ENCODE measurements at places on chromosomes 13 and 19.

DNA sequence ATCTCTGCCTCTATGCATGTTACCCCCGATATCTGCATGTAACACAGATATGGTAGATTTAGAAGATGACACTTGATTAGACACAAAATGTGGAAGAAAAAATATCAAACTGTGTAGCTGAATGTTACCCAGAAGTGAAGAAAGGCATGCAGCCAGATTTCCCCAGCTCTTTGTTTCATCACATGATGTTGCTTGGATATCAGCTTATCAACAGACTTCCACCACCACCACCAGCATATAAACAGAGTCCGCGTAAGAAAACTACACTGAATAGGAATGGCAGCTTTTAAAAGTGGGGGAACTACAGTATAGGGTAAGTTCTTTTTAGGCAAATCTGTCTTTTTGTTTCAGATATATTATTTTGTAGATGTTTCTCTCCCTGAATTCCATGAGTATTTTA, at the start of gene FAM216B:
TSS of gene FAM216B (plus strand) at position 233 of the 400 bp plus-strand sequence. CDS start 2,484 bp downstream, outside the sequence.
- no peak for DNase-seq

GRCh38 chr13:21583478-21583877, 20.5 kb downstream of the MICU2 start:
- DNase-seq = no peak

GRCh38 chr13:58633226-58633625, 1001.7 kb downstream of the PCDH17 start:
- no peak for DNase-seq

DNA sequence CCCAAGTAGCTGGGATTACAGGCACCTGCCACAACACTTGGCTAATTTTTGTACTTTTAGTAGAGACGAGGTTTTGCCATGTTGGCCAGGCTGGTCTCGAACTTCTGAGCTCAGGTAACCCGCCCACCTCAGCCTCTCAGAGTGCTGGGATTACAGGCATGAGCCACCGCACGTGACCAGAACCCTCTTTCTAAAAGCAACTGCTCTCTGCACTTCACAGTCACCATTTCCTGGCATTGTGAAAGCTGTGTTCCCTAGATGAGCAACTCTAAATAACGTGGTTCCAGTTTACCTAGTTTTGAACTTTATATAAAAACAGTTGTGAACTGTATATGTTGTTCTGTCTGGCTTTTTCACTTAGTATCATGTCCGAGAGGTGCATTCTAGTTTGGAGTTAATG, 152.9 kb downstream of the SIPA1L3 start:
- DNase-seq = no peak

DNA sequence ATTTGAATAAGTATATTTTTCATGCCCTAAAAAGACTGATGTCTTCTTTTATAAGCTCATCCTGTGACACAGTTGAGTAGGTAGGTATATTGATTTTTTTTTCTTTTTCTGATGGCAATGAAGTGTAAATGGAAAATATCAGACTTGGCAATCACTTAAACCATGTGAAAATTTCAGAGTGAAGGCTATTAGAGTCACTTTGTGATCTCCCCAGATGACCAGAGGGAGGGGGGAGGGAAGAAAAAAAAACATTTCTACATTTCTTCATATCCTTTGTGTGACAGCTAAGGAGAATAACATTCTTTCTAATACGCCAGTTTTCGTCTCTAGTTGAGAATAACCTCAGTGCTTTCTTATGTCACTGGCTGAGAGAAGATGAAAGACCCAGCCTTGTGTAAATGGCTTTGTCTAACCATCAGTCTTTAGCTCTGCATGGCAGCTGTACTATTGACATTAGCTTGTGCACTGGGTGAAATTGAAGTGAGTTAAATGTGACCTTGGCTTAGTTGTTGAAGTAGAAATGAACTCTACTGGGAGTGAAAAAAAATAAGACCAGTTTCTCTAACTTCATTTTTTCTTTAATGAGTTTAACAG, 332.1 kb upstream of the DACH1 start:
- DNase-seq = no peak

GRCh38 chr13:112060899-112061366, 6.0 kb upstream of the SOX1 start:
- no peak for DNase-seq

DNA sequence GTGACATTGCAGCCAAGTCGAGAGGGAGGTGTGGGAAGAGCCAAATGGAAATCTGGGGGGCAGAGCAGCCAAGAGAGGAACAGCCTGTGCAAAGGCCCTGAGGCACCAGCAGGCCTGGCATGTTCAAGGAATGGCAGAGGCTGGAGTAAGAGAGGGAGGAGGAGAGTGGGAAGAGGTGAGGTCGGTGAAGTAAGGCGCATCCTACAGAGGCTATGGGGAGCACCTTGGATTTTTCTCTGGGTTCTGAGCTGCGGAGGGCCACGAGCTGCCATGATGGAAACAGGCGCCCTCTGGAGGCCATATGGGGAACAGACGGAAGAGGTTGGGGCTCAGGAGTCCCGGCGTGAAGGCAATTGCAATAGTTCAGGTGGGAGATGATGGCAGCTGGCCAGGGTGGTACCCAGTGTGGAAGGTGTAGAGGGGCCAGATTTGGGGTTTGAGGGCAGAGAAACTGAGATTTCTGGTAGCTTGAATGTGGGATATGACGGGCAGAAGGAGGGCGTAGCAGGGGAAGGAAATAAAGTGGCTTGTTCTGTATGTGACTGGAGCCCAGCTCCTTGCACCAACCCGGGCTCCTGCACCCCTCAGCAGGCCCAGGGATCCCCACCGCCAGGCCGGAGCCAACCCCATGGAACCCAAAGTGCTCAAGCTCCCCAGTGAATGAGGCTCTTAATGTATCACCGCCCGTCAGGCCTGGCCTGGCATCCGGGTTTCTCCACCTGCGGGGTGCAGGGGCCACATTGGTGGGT, 20.5 kb upstream of the STRN4 start:
- DNase-seq = peak; percentile 78

- no peak for DNase-seq
Measured at GRCh38 chr13:75581874-75582640, 32.5 kb downstream of the UCHL3 start.

GRCh38 chr19:1985588-1986356, 29.7 kb downstream of the BTBD2 start:
- DNase-seq = no peak

DNA sequence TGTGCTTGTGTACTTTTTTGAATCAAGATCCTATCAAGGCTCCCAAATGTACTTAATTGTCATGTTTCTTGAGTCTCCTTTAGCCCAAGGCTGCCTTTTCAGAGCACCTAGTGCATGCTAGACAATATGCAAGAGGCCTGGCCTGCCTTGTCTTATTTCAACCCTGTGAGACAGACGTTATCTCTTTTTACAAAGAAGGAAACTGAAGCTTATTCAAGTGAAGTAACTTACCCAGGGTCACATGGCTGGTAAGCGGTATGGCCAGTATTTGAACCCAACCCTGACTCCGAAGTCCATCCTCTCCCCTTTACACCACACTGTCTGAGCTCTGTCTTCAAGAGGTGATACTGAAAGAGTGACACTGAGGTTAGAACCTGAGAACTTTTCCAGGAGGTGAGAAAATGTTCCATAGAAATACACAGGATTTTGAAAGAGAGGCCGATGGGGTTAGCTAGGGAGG, 505.1 kb downstream of the FOXO1 start:
- no peak for DNase-seq

DNA sequence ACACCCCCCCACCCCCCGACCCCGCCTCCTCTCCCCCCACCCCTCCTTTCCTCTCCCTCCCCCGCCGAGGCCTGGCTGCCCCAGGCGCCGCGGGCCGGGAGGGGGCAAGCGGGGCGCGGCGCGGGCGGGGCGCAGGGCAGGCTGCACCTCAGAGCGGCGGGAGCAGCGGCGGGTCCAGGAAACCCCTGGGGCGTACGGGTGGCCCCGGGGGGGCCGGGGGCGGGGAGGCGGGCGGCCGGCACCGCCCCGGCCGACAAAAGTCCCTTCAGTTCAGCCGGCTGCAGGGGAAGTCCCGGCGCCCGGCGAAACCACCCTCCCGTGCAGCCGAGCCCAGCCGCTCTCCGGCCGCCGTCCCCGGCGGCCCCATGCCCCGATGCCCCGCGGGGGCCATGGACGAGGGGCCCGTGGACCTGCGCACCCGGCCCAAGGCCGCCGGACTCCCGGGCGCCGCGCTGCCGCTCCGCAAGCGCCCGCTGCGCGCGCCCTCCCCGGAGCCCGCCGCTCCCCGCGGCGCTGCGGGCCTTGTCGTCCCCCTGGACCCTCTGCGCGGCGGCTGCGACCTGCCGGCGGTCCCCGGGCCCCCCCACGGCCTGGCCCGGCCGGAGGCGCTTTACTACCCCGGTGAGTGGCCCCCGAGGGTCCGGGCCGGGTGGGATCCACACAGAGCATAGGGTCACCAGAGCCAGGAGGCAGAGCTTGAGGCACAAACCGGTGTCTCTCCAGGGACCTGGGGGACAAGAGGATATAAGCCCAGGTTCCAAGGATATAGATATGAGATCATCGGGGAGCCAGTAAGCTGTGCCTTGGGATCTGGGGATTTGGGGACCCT, at the start of gene BCL3:
TSS of gene BCL3 (plus strand) at position 283 of the 829 bp plus-strand sequence. CDS start at position 366, 83 bp downstream.
- no peak for DNase-seq

- no peak for DNase-seq
Measured at GRCh38 chr19:11399667-11400066, 15.6 kb upstream of the EPOR start.

DNA sequence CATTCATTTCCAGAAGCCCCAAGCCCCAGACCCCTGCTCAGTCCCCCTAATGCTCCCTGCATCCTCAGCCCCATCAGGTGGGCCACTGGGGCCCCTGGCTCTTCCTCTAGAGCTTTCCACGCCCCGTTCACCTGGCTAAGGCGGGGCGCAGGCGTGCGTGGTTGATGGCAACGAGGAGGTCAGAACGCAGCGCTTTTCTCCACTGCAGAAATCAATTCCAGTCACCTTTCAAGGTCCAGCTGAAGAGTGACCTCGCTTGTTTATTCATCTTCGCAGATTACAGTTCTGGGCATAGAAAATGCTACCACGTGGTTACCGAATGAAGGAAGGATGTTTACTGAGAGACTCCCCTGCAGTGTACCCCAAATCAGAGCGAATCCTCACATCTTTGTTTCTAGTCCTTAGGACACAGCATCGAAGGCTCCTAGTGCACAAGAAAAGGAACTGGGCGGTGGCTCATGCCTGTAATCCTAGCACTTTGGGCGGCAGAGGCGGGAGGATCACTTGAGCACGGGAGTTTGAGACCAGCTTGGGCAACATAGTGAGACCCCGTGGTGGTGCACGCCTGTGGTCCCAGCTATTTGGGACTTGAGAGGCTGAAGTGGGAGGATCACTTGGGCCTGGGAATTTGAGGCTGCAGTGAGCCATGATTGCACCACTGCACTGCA, 828 bp upstream of the PBX4 start:
- DNase-seq = no peak

GRCh38 chr19:32767951-32768679, 48.5 kb downstream of the TDRD12 start:
- no peak for DNase-seq

Measured in hematopoietic multipotent progenitor cell treated with erythropoietin and hydrocortisone succinate and interleukin-3 and kit ligand, for 15 days (in vitro differentiated cells).